ENCODE measurements at places on chromosomes 6 and 20.

GRCh38 chr20:63241272-63241671 lies 5.6 kb downstream of the BIRC7 start:
- DNase-seq: no peak

DNA sequence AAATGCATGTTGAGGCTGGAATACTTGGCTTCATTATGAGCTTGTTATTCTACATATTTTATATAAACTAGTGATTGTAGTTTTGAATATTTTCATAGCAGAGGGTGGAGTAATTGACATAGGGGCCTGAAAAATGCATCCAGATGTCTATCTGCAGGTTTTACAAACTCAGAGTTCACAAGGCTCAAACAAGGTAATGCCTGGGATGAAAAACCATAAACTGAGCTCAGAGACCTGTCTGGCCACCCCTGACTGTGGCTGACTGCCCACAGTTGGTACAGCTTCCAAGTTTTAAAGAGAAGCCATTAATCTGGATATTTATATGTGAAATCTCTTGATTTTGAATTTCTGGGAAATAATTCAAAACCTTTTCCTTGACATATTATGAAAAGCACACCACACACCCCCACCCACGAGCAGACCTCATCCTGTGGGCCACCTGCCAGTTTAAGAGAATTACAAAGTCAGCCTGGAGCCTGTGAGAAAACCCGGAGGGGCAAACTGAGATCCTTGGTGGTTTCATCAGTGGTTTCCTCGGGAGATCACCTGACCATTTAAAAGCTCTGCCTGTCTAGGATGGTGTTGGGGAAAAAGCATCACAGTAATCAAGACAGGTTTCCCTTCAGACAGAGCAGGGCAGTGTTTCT lies 230.1 kb downstream of the SAMD5 start:
- DNase-seq: no peak

GRCh38 chr6:97443408-97444080 lies 160.5 kb upstream of the MMS22L start:
- no peak for DNase-seq

DNA sequence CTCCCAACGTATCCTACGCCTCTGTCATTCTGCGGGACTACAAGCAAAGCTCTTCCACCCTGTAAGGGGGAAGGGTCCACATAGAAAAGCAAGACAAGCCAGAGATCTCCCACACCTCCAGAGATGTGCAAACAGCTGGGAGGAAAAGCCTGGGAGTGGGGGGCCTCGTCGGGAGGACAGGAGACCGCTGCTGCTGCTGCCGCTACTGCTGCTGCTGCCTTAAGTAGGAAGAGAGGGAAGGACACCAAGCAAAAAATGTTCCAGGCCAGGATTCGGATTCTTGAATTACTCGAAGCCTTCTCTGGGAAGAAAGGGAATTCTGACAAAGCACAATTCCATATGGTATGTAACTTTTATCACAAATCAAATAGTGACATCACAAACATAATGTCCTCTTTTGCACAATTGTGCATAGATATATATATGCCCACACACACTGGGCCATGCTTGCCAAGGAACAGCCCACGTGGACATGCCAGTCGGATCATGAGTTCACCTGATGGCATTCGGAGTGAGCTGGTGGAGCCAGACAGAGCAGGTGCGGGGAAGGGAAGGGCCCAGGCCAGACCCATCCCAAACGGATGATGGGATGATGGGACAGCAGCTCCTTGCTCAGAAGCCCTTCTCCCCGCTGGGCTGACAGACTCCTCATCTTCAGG lies 108.8 kb upstream of the RAB32 start:
- no peak for DNase-seq

DNA sequence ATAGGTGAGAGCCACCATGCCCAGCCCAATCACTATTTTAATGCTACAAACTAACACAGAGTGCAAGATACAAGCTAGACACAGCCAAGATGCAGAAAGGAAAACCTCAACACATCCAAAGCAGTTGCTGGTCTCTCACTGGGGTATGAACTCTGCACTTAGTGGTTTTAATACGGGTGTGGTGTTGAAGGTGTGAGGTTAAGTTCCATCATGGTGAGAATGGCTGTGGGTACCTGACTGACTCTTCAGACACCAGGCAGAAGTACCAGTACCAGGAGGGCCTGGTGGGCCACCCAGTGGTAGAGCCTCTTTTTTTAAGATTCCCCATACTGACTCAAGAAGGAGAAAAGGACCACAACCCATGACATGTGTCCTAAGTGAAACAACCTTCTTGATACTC lies 13.0 kb downstream of the GNAS-AS1 start:
- no peak for DNase-seq

- DNase-seq: no peak
Observed at GRCh38 chr6:50720623-50721022, 7.3 kb downstream of the TFAP2D start.

DNA sequence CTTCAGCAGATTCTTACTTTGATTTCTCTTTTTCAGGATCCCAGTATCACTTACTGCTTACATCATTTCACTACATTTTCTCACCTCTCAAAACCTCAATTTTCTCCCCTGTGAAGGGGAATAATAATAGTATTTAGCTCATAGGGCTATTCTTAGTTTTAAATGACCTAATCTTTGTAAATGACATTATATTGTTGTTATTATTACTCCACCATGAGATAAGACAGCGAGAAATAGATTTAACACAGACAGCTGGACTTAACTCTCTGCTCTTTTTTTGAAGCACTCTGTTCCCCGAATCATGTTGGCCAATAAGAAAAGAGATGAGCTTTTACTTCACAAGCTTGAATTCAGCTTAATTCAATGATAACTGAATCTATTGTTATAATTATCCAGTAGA lies 108.5 kb upstream of the QKI start:
- DNase-seq: no peak

DNA sequence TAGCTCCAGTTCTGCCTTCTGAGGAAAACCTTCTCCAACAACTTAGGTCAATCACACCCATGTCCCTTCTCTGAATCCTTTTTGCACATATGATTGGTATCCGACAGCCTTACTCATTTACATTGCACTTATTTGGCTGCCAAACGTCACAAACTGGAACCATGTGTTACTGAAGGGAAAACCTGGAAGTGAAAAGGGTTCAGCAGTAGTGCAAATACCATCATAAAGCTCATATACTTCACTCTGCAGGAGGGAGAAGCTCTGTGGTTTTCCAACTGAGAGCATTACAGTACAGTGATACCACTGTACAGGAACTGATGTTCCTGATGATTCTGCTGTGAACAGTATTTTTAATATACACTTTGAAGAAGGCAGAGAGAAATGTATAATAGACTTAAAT lies 87.8 kb downstream of the SLC16A10 start:
- no peak for DNase-seq

- no peak for DNase-seq
Observed at GRCh38 chr6:121759370-121759769, 323.9 kb downstream of the GJA1 start.

GRCh38 chr20:54044156-54044555 lies 26.2 kb downstream of the BCAS1 start:
- peak; percentile 75 for DNase-seq

- DNase-seq: no peak
Observed at GRCh38 chr6:168049277-168049676, 29.7 kb downstream of the FRMD1 start.

GRCh38 chr20:3874194-3874844 lies 14.9 kb upstream of the PANK2 start:
- DNase-seq: no peak

DNA sequence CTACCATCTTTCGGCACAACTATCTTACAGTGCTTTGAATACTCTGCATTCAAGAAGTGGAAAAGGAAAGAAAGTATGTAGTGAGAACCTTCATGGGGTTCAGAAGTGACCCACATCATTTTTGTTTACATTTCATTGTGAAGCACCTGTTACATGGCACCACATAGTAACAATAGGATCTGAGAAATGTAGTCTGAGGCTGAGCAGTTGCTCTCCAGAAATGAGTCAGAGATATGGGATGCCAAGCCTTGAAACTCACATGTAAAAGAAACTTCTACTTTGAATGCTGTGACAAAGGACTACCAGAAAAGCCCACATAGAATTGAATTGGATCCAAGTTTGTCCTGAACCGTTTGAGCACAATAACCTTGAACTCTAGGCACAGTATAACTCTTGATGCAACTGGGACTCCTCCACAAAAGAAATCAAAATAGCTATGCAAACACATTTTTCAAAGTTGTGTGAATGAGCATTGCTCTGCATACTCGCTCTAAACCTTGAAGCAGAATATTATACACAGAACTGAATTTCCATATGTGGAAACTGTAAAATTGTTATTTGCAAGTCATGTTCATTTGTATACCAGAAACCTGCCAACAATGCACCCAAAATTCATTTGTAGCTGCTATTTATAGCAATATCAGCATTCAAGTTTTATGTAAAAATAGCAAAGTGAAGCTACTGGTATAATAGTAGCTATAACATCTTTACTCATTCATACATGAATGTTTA lies 400.9 kb upstream of the POU3F2 start:
- DNase-seq: no peak

DNA sequence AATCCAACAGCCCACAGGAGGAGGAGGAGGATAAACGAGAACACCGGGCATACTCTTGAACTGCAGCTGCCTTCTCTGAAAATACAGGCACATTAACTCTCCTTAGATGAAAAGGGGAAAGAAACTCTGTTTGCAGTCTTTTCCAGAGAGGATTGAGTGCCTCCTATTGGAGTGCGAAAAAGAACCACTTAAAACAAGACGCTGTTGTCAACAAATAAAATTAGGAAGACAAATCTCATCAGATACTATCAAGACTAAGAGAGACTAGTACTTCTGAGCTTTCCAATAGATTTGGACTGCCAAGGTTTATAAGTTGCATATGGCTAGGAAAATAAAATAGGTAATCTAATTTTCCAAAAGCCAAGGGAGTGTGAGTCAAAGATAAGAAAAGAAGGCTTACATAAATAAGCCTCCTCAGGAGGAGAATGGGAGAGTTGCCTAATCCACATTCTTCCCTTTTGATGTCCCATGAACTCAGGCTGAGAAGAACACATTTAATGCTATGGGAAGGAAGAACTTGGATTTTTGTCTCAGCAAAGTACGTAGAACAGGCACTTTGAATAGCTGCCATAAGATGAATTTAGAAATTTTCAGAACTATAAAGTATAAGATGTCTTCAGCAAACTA lies 154.7 kb downstream of the ARHGAP18 start:
- peak; percentile 32 for DNase-seq

DNA sequence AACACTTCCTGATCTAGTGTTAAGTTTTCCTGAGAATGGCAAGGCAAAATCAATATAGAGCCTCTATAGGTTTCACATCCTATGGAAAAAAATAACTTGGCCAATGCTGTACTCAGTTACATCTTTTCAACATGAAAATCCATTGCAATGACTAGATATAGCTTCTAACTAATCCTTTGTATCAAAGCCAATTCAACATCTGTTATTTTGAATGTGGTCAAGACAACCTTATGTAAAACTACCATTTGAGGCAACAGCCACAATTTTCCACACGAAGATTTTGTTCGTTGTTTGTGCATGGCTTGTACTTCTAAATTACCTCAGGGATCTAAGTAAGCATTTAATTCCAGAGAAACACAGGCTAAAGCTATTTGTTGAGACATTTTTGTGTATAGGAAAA lies 637.8 kb upstream of the EYS start:
- no peak for DNase-seq

DNA sequence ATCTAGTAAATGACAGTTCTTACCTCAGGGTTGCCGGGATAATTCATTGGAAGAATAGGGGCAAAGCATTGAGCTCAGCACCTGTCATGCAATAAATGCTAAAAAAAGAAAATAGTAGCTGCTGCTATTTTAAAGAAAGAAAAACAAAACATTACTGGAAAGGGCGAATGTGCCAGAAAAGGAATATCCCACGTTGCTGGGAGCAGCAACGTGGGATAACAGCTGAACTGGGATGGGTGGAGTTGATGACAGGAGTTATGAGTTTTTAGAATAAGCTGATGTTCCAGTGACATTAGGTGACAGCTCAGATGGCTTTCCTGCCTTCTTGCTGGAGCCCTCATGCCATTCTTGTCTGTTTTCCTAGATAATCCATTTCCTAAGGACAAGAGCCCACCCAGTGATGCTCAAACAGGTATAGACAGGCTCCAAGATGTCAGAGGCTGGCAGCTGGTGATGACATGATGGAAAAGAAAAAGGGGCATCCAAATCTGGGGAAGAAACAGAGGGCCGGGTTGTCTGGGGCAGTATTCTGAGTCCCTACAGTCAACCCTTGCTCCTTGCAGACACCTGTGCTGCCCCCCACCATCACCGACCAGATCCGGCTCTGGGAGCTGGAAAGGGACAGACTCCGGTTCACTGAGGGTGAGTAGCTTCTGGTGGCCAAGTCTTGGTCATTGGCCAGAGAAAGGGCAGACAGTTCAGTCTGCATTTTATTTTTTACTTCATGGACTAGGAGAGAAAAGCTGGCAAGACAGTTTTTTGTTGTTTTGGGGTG lies 1.1 kb upstream of the VARS2 start:
- DNase-seq: no peak

GRCh38 chr6:35736253-35736894 lies 458 bp upstream of the ARMC12 start:
- no peak for DNase-seq

DNA sequence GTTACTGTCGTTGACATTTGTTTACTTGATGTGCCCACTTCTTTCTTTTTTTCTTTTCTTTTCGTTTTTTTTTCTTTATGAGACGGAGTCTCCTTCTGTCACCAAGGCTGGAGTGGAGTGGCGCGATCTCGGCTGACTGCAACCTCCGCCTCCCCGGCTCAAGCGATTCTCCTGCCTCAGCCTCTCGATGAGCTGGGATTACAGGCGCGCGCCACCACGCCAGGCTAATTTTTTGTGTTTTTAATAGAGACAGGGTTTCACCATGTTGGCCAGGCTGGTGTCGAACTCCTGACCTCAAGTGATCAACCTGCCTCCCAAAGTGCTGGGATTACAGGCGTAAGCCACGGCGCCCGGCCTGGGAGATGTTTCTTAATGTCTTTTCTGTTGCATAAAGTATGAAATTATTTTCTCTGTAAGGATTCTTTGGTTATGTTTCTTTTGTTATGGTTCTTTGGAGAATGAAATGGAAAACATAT lies 33.3 kb upstream of the PRSS16 start:
- DNase-seq: no peak

- no peak for DNase-seq
Observed at GRCh38 chr20:14764511-14765369, 427.3 kb upstream of the FLRT3 start.

DNA sequence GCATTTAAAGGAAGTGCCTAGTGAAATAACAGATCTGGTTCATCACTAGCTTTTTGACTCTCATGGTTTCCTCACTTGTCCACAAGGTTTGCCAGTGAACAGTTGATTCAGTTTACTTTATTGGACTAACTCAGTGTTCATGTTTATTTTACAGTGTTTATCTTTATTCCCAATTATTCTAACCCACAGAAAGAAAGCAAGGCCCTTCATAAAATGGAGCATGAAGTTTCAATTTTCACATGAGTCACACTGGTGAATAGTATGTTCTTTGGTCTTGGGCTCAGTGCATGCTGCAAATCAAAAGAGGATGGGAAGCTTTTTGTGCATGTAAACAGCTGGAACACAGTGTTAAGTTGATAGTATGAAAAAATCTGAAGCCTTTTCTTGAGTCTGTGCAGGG lies 217.6 kb upstream of the HDDC2 start:
- DNase-seq: no peak

GRCh38 chr6:12958052-12958706 lies 241.6 kb downstream of the PHACTR1 start:
- no peak for DNase-seq

GRCh38 chr20:63819224-63819921 lies 11.7 kb downstream of the ZBTB46 start:
- DNase-seq: no peak

Data from skeletal muscle cell (primary cell).